ENCODE measurements at places on chromosomes 1 and 21. TPM values are rescaled to one million over a fixed set of nuclear protein-coding genes. Genes with fewer than 3 reads are reported as not detected.
A peak's percentile ranks its signal among the peaks of the same experiment; 100 is the strongest.

DNA sequence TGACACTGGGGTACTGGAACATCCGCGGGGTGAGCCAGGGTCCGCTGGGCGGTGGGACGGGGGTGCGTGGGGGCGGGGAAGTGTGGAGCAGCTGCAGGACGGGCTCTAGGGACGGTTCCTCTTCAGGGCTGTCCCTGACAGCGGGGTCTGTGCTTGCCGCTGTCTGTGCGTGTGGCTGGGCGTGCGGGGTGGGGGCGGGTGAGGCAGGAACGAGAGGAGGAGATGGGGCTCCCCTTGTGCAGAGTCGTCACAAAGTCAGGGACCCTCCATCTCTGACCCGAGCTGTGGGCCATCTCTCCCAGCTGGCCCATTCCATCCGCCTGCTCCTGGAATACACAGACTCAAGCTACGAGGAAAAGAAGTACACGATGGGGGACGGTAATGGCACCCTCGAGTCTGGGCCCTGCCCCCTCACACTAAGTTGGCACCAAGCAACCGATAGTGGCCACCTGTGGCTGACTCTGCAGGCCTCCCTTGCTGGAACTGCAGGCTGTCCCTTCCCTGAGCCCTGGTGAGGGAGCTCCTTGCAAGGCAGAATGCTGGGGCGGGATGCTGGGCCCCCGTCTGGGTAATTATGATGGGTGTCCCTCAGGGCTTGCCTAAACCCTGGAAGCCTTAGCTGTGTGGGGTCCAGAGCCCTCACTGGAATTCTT is 392 bp downstream of the GSTM2 start:
- no peak for DNase-seq

GRCh38 chr1:232891071-232891470 is 59.3 kb upstream of the NTPCR start:
- no peak for DNase-seq

GRCh38 chr1:150281758-150282557 is at the start of gene CIART:
Gene CIART (plus strand): TSS chr1:150282554. CDS start chr1:150283268, 714 bp downstream.
- DNase-seq, result peak; percentile 90

DNA sequence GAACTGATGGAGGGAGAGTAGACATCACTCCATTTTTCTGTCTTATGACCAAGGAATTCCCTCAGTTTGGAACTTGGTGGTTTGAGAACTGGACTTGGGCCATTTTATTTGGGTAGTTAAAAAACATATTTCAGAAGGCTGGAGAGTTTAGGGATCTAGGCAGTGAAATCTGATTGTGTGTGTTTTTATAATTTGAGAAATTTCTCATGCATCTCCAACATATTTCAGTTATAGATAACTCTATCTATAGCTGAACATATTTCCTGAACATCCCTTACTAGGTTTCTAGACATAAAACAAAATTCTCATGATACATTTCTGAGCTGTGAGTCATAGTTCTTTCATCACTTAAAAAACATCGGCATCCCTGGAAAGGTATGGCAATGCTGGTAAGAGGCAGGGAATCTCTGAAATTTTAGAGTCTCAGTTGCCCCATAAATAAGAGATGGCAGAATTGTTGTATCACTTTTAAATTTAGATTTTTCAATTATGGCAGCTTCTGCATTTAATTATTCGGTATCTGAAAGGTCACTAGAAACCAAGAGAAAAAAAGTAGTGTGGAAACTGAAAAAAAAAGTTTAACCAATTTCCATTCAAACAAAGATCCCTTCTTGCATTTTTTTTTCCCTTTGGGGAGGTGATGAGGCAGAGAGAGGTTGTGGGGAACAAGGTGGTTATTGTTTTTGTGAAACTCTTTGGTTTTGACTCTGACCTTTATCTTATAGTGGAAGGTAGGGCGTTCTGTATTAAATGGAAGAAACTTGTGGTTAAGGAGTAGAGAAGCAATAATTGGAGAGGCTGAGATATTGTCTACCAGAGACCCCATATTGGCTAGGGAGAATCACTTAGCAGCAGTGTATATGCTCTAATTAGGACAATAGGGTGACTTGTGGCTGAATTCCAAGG is 102.9 kb downstream of the FASLG start:
- DNase-seq, result no peak

The CYP4X1 gene
- 2.2 TPM for polyA plus RNA-seq

The RIPPLY3 gene
- not detected for polyA plus RNA-seq
